CD4-positive, alpha-beta T cell treated with Interferon alpha-2 for 1 hour (primary cell): ENCODE measurements at places on chromosomes 1 and 21.

DNA sequence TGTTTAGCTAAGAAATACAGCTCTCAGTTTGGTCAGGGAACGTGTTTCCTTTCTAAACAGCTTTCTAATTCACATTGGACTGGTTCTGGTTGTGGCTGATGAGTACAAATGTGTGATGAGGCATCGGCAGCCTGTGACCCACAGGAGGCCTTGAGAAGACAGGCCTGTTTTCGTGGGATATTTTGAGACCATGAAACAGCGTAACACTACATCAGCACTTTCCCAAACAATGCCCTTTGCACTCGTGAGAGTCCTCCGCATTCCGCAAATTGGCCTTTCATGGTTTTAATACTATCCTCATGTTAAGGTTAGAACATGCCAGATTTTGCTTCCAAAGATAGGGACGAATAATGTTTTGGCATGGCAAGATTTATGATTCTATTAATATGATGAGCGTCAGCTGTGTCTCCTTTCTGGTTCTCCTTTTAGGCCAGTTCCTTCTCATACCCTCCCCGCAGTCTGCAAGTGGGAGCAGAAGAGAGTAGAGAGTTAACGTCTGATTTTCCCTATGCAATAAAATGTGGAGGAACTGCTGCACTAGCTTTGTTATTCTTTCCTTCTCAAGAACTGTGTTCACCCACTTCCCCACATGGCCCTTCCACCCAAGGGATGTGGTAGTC is 84.3 kb upstream of the L1TD1 start:
- no peak for DNase-seq

DNA sequence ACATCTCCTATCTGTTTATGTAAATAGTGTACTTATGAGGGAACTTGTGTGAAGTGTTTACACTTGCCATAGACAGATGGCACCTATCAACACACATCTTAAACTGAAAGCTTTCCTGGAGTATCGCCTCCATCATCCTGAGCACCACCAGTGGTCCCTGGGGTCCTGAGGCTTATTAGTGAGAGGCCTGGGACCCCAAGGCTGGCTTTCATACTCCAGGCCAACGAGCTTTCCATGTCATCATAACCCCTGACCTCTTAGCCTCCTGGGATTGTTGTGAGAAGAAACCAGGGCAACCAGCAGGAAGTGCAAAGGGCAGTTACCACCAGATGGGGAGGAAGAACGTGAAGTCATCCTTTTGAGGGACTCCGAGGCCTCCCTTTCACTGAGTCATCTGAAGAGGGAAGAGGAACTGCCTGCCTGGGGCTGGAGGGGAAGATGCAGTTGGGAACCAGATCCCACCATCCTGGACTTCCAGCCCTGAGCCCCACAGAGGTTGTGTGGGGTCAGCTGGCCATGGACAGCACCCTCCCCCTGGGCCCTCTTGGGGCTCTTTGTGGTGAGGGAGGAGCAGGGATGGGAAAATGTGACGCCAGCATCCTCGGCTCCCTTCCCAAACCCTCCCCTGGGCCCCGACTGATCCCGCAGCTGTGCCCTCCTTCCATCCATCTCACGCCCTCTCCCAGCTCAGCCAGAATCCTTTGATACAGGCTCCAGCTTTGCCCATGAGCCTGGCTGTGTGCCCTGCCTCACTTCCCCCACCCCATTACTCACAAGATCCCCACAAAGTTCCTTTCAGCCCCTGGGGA is 5.8 kb downstream of the INKA2 start:
- peak; percentile 21 for DNase-seq

GRCh38 chr1:17588048-17588871 is 48.8 kb downstream of the ARHGEF10L start:
- DNase-seq, result no peak

DNA sequence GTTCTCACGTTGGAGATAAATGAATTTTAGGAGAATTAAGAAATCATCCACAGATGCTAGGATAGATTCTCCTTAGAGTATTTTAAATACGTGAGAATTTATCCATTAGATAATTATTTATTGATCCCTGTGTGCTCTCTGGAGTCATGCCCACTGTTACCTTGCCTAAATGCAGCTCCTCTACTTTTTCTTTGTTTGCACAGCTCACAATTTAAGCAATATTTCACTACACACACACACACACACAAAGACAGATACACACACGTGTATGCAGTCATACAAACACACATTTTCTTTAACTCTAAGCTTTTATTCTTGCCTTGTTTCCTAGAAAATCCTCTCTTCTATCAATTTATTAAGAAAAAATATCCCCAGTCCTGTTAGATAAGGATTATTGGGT is 51.7 kb downstream of the GPR88 start:
- no peak for DNase-seq

DNA sequence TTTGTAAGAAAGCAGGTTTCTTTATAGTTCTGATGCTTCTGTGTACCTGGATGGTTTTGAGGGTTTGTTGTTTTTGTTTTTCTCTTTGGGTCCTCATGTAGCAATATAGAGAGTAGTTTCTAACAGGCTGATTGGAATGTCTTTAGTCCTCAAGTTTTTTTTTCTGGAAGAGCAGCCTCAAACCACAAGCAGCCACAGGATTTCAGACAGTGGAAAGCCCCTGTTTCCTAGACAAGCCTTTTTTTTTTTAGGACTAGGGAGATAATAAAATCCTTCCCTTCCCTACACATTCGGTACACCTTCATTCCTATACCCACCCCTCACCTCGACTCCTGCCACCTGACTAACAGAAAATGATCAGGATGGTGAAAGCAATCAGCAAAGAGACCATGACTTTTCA is 47.6 kb downstream of the ACP6 start:
- DNase-seq, result no peak

DNA sequence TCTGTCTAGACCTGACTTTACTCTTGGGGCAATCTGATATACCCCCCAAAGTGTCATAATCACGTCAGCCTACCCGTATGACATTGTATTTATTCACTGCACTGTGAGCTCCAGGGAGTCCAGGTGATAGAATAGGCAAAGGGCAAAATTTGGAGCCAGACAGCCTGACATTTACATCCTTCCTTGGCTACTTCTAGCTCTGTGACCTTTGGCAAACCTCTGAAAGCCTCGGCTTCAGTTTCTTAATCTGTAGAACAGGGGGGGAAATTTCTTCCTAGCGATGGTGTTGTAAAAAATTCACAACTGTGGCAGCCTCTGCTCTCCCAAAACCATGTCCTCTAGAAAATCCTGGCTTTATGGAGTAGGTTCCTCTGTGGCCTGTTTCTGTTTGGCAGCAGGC is 240.9 kb downstream of the KIF26B start:
- DNase-seq, result no peak

GRCh38 chr1:56868761-56869160 is 14.2 kb downstream of the C8A start:
- DNase-seq, result no peak

- DNase-seq, result no peak
Measured at GRCh38 chr1:212525479-212526110, 83.0 kb upstream of the ATF3 start.
